ENCODE measurements at places on chromosomes 7 and 10. TPM values are rescaled to one million over a fixed set of nuclear protein-coding genes. Genes with fewer than 3 reads are reported as not detected.

TMEM196 gene
- not detected for total RNA-seq

MICU1 gene
- total RNA-seq: 52.2 TPM

SPDYE5 gene
- total RNA-seq: not detected

AKR1B15 gene
- total RNA-seq: not detected

SERPINE1 gene
- total RNA-seq: 13.7 TPM

SCART1 gene
- 2.6 TPM for total RNA-seq

DNA sequence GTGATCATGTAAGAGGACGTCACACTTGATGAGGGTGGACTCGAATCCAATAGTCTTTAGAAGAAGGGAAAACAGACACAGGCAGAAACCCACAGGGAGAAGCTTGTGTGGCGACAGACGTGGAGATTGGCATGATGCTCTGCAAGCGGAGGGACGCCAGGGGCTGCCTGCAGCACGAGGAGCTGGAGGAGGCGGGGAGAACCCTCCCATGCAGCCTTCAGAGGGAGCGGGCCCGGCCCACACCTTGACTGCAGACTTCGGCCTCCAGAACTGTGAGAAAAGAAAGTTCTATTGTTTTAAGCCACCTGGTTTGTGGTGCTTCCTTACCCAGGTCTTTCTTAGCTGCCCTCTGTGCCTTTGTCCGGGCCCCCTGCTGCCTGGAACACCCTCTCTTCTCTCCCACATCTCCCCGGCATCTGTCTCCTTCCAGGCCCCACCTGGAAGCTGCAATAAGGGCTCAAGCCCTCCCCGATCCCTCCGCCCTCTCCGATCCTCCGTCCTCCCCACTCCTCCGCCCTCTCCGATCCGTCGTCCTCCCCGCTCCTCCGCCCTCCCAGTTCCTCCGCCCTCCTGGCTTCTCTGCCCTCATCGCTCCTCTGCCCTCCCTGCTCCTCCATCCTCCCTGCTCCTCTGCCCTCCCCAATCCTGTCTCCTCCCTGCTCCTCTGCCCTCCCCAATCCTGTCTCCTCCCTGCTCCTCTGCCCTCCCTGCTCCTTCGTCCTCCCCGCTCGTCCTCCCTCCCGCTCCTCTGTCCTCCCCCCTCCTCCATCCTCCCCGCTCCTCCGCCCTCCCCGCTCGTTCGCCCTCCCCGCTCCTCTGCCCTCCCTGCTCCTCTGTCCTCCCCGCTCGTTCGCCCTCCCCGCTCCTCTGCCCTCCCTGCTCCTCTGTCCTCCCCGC, 17.4 kb upstream of the PRKAG2 start:
- no peak for DNase-seq

DNA sequence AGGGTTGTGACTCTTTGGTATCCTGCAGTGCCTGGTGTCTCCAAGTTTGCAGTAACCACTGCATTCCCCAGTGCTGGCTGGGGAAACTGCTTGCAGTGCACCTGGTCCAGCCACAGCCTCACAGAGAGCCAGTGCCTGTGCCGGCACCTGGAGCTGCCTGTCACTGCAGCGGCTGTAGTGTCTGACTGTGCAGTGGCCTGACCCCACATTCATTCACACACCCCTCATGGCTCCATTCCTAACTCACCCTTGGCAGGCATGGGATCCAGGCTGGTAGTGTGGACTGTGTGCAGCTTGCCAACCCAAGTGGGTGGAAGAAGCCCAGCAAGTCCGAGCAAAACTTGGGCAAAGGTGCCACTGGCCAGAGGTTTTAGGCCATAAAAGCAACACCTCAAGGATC, 3.7 kb upstream of the CYP3A43 start:
- DNase-seq: no peak

GRCh38 chr10:125562737-125563136, 120.2 kb downstream of the TEX36 start:
- no peak for DNase-seq

DNA sequence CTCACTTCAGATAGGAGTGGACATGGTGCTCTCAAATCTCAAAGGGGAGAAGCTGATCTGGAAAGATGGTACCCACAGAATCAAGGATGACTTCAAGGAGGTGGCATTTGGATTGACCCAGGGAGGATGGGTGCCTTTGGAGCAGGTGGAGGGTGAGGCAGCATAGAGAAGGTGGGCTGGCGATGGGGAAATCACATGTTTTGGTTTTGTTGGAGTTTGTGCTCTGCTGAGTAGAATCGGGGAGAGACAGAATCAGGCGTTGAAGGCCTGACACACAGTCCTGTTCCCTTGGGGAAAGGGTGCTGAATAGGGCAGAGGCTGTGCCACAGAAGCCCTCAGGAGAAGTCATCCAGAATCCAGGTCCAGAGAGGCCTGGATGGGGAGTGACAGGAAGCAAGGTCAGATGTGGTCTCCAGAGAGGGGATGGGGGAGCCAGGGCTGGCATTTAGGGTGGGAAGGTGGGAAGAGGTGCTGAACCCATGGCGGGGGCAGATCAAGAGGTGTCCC, 291.1 kb downstream of the GLRX3 start:
- no peak for DNase-seq

GRCh38 chr10:52632591-52632990, 140.0 kb downstream of the MBL2 start:
- DNase-seq: no peak

DNA sequence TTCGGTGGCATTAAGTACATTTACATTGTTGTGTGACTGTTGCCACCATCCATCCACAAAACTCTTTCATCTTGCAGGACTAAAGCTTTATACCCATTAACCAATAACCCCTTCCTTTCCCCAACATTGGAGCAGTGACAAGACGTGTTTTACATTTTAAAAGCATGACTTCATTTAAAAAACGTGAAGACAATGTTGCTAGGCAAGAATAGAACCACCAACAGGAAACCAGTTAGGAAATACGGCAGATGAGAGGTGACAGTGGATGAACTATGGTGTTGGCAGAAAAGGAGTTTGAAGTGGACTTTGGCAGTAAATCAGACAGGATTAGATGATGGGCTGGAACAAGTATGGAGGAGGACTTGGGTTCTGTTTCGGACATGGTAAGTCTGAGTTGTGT, 17.0 kb downstream of the TMEM236 start:
- DNase-seq: no peak

GRCh38 chr7:105782391-105783042, 93.9 kb downstream of the ATXN7L1 start:
- no peak for DNase-seq

DNA sequence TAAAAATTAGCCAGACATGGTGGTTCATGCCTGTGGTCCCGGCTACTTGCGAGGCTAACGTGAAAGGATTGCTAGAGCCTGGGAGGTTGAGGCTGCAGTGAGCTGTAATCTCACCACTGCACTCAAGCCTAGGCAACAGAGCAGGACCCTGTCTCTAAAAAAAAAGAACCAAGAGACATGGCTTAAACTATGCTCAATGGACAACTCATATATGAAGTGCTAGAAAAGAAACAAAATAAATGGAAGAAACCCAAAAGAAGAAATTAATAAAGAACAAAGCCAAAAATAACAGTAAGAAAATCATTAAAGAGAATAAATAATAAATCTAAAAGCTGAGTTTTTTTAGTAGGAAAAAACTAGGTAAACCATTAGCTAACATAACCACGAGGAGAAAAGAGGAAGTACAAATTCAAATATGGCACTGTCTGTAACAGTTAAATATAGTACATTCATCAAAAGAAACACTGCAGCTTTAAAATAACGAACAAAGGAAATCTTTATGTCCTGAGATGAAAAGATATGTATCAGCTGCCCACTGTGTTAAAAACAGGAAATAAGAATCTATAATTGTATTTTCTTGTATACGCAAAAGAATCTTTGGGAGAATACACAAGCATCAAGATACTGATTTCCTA, 48.7 kb downstream of the UPF2 start:
- DNase-seq: no peak

DNA sequence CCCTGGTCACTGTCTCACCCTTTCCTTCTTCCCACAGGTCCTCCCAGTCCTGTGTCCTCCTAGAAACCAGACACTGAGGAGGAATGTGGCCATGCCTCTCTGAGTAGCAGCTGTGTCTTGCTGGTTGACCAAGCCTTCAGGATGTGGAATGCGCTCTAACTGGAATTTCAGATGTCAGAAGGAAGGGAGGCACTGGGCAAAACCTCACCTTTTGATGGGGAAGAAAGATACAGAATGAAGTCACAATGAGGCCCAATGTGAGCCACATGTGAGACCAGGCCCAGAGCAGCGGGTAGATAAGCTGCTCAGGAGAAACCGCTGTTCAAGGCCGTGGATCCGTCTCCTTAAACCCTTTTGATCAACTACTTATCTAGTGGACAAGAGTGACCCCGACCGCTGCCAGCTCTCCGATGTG, 54.8 kb upstream of the ECHDC3 start:
- no peak for DNase-seq

Measured in upper lobe of right lung (tissue), 1 donor.